HEK293T (cell line): ENCODE measurements at places on chromosomes 3 and 15.

- DNase-seq, result no peak
Observed at GRCh38 chr3:121619691-121620090, 26.5 kb downstream of the FBXO40 start.

DNA sequence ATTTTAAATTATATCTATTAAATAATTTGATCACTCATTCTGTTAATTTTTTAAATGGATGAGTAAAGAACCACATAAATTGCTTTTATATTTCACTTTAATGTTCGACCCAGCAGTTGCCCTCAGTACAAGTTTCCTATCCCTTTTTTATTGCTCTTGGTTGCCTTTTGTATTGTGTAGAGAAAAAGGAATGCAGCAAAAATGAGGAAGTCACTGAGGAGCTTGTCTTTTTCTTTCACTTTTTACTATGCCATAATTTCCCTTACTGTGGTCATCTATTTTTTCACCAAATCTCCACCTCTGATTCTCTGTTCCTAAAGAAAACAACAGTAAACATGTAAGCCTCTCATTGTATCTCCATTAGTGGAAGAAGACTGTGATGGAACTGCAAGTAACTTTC is 122.7 kb downstream of the B3GALNT1 start:
- no peak for DNase-seq

DNA sequence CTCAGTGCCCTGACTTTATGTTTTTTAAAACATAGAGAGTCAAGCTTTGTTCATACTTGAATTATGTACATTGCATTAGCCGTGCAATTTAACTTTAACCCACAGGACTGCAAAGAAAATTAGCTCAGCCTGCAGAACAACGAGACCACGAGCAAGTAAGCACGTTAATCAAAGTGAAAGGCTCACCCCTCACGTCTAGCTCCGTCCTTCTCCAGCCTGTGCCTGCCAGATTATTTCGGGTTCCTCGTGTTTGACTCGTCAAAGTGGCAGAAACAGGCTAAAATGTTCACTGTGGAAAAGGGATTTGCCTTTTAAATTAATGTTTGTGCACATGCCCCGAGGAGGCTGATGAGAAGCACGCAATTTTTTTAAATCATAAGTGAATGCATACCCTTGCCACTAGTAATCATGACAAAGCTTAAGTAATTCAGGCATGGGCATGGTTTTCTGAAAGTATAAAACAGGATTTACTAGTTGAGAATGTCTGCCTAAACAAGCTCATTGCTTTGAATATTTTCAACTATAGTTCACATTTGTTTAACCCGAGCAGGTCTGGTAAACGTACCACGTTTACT is 15.3 kb downstream of the ZBTB38 start:
- no peak for DNase-seq

DNA sequence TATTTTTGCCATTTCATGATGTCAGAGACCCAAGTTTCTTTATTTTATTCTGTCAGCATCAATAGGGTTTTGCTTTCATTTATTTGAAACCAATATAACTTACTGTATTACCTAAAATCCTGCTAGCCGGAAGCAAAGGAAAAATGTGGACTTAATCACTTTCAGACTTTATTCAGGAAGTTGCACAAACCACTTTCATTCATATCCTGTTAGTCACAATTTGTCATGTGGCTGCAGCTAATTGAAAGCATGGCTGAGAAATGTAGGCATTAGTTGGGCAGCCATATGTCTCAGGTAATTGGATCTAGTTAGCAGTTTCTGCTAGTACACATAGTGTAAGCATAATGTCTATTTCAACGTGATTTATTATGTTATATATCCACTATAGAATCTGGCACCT is 462.3 kb upstream of the SGO1 start:
- DNase-seq, result no peak

GRCh38 chr3:122993124-122993978 is 34.2 kb downstream of the SEMA5B start:
- DNase-seq, result no peak

GRCh38 chr3:58531555-58531954 is 5.4 kb downstream of the ACOX2 start:
- DNase-seq, result no peak

GRCh38 chr3:23549148-23549910 is 256.4 kb upstream of the UBE2E1 start:
- no peak for DNase-seq

- DNase-seq, result no peak
Observed at GRCh38 chr3:186268616-186269448, 93.2 kb downstream of the DGKG start.

DNA sequence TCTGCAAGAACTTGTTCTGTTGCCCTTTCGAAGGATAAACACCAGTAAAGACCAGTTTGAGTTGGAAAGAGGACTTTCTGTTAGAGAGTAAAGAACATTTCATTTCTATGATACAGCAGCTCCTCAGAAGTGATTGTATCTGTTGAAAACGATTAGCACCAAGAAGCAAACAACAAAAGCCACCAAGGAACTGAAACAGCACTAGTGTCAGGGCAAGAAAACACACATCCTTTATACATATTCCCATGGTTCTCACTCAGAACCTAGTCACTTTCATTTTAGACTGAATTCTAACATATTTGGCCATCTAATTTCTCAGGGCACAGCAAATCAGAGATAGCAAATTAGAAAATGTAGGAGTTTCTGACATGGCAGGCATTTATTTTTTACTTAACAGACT is 116.1 kb downstream of the ATP1B3 start:
- DNase-seq, result no peak

- no peak for DNase-seq
Observed at GRCh38 chr3:16147220-16147994, 27.1 kb upstream of the GALNT15 start.

GRCh38 chr15:40550341-40551037 is 14.4 kb downstream of the CCDC32 start:
- DNase-seq, result no peak

GRCh38 chr3:172839679-172840078 is 89.2 kb downstream of the ECT2 start:
- DNase-seq, result no peak

DNA sequence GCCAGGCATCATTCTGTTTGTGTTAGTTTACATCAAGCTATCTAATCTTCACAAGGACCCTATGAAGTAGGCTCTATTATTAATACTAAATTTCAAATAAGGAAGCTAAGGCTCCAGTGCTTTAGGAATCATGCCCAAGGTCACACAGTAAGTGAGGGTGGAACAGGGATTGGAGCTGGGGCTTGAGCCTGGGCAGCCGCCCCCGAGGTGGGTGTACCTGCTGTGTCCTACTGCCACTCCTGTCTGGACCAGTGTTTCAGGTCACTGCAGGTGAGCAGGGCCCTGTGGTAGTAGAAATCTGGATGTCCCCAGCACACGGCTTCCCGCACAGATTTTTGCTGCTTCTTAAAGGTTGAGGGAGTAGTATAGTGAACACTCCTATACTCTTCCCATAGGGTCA is 6.5 kb downstream of the KLF13 start:
- DNase-seq, result no peak

GRCh38 chr3:61015859-61016258 is 235.4 kb downstream of the FHIT start:
- no peak for DNase-seq

- no peak for DNase-seq
Observed at GRCh38 chr3:58074997-58075396, 66.8 kb downstream of the FLNB start.

DNA sequence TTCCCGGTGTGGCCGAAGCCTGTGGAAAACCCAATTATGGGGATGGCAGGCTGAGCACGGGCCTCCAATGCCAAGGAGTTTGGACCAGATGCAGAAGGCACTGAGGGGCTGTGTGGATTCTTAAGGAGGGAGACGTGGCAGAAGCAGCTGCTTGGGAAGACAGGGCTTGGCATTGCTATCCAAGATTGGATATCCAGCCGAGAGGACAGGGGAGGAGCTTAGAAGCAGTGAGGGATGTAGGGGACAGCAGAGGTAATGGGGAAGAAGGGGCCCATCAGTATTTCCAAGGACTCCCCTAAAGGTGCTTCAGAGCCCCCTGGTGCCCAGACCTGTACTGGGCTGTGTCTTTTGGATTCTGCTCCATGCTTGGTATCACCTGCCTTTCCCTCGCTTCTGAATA is 112.8 kb upstream of the TLE3 start:
- no peak for DNase-seq

GRCh38 chr3:55458181-55458790 is 28.8 kb downstream of the WNT5A start:
- DNase-seq, result no peak

DNA sequence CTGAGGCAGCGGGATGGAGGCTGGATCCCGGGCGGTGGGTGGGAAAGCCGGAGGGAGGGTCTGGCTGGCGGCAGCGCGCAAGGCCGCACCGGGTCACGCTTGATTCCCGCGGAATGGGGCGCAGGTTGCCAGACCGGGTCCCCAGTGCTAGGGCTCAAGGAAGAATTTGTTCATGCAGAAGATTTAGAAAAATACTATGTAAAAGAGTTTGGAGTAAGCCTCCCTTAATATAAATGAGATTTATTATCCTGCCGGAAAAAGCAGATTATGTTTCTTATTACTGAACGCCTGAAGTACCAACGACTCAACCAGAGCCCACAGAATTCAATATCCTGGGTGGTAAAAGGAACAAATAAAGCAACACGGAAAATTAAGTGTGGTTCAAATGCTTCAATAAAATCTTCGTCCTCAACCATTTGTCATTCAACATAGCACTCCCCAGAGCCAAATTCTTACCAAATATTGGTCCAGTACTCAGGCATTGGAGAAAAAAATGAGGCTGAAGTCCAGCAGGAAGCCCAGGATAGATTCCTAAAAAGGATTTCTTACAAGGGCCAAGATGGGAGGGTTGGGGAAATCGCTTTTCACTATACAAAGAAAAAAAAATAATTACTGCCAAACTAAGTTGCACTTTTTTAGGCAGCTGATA is 1.2 kb upstream of the ZBTB20 start:
- no peak for DNase-seq

GRCh38 chr3:48125013-48125705 is 63.1 kb downstream of the CDC25A start:
- DNase-seq, result no peak

- no peak for DNase-seq
Observed at GRCh38 chr15:45729141-45729540, 94.3 kb downstream of the SQOR start.

- no peak for DNase-seq
Observed at GRCh38 chr3:183555541-183556081, at the start of gene KLHL6. TSS of gene KLHL6 (minus strand) at chr3:183555706. CDS start at chr3:183555653, 53 bp downstream.

GRCh38 chr3:76300746-76301145 is 515.4 kb upstream of the ZNF717 start:
- no peak for DNase-seq

DNA sequence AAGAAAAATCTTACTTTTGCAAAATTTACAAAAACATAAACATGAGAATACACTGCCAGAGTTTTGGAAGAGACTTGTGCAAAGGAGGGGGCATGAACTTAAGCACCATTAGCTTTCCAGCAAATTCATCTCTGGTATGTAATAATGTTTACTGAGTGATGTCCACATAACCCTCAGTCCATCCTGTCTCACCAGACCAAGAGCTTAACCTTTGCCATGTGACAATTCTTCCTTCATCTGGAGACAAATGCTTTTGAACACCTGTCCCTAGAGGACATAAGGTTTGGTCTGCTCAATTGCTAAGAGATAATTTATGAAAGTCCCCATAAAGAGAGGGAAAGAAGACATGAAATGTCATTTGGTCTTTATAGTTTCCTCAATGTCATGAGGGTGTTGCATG is 412.3 kb downstream of the ERC2 start:
- DNase-seq, result no peak

- DNase-seq, result no peak
Observed at GRCh38 chr15:63500265-63501250, 3.8 kb upstream of the USP3 start.

GRCh38 chr3:67601385-67601784 is 53.0 kb downstream of the SUCLG2 start:
- DNase-seq, result no peak

DNA sequence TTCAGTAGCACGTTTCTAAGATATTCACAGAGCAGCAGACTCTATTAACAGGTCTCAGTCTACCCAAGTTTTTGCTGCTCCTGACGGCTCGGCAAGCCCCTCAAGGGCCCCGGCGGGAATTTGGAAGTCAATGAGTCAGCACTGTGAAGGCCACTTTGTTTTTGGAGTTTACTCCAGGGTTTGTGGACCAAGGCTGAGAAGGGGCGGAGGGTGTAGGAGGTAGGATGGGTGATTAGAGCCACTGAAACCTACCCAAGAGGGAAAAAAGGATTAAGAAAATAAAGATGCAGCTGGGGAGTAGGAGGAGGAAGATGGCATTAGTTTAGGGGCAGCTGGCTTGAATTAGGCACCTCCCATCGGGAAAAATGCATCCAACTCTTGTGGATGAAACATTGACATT is 87.6 kb downstream of the BDH1 start:
- DNase-seq, result no peak

DNA sequence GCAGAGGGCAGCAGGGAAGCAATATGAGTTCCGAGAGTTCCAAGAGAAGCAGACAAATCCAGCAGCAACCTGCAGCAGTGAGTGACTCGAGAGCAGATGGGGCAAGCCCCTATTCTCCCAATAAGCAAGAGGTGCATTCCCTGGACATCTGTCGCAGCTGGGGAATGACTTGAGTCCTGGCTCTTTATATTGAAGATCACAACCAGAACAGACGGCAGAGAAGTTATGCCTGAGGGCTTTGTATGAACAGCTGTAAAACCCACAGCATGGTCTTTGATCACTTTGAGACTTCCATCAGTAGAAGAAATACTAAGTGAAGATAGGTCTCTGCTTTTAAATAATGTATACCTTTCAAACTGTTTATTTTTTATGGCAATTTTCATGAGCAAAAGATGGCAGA is 23.6 kb upstream of the C3orf22 start:
- no peak for DNase-seq

- peak; percentile 45 for DNase-seq
Observed at GRCh38 chr15:95025924-95026728, 794.8 kb downstream of the MCTP2 start.

DNA sequence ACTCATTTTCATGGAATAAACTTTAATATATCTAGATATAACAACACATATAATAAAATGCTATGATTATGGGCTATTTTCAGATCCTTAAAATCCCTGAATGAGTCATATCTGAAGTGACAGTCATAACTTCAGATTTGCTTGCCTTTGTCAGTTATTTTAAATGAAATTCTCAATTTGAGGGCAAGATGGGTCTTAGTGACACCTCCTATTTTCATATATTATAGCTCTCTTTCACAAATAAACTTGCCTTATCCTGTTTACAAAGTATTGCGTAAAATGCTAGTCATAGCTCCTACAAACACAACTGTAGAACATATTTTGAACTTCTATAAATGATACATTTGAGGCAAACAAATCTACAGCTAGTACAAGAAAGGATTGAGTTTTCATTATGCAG is 6.2 kb upstream of the THRB start:
- no peak for DNase-seq

- no peak for DNase-seq
Observed at GRCh38 chr3:84946240-84946639, 12.5 kb upstream of the CADM2 start.

GRCh38 chr15:22815766-22816165 is 22.7 kb upstream of the NIPA2 start:
- DNase-seq, result no peak

DNA sequence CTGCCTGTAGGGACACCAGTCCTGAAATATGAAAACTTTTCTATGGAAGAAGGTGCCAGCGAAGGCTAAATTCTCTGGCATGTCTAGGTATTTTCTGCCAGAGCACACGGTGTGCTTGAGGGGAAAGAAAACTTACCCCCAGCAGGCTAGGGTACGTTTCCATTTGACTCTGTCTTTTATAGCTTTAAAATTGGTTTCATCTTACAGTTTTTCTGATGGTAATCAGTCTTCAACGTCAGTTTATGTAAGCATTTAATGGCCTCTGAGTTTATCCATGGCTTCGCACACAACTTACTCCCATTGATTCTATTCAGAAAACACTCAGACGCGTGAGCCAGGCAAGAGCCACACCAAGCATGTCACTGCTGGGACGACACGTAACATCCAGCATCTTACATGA is 249.7 kb downstream of the ADAMTS17 start:
- peak; percentile 33 for DNase-seq
